IMR-90 (cell line): ENCODE measurements at places on chromosomes 5 and 9. TPM values are rescaled to one million over a fixed set of nuclear protein-coding genes. Genes with fewer than 3 reads are reported as not detected.

- no peaks in the 10 kb centered on the region for H3K27me3 ChIP-seq
- no peak for DNase-seq
- H3K4me3 ChIP-seq: no peak overlapping the region
- no peaks in the 10 kb centered on the region for H3K36me3 ChIP-seq
Observed at GRCh38 chr9:119934497-119934896, 565.3 kb upstream of the BRINP1 start.

GRCh38 chr9:5483306-5483705 is 27.0 kb upstream of the PDCD1LG2 start:
- DNase-seq: no peak
- no peak overlapping the region for H3K4me3 ChIP-seq
- no peaks in the 10 kb centered on the region for H3K27me3 ChIP-seq
- no peaks in the 10 kb centered on the region for H3K36me3 ChIP-seq
- H3K27ac ChIP-seq: no peak overlapping the region

GRCh38 chr5:1420211-1421195 is 24.7 kb downstream of the SLC6A3 start:
- peaks cover 1% of the 10 kb centered on the region; the same call in 1 of the 2 replicates for H3K27me3 ChIP-seq
- no peak overlapping the region for H3K27ac ChIP-seq
- no peak for DNase-seq
- no peak overlapping the region for H3K4me3 ChIP-seq
- H3K4me1 ChIP-seq: no peaks in the 10 kb centered on the region
- H3K36me3 ChIP-seq: no peaks in the 10 kb centered on the region

DNA sequence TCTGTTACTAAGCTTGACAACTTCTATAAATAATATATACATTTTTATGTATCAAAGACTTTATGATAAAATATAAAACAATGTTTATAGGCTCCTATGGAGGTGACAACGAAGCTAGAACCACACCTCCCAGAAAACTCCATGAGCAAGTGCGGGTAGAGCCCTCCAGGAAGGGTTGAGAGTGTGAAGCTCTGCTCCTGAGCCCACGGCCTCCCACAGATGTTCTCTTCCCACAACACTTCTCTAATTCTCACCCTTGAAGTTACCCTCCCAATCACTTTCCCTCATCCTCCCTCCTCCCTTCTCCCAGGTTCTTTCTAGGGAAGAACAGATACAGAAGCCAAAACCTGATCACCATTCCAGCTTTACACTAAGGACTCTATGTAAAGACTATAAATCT is 427.6 kb downstream of the SPOCK1 start:
- H3K4me1 ChIP-seq: no peaks in the 10 kb centered on the region
- H3K27me3 ChIP-seq: no peaks in the 10 kb centered on the region
- no peak overlapping the region for H3K27ac ChIP-seq
- no peak for DNase-seq

DNA sequence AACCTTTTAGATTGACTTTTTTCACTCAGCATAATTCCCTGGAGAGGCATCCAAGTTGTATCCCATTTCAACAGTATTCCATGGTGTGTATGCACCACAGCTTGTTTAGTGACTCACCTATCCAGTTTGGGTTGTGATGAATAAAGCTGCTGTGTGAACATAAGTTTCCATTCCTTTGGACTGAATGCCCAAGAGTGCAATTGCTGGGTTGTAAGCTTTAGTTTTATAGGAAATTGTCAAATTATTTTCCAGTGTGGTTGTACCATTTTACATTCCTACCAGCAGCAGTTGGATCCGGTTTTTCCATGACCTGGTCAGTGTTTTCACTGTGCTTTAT is 60.9 kb upstream of the TMED7 start:
- peak; percentile 19 for DNase-seq
- H3K4me1 ChIP-seq: no peaks in the 10 kb centered on the region
- no peak overlapping the region for H3K27ac ChIP-seq
- no peaks in the 10 kb centered on the region for H3K36me3 ChIP-seq

DNA sequence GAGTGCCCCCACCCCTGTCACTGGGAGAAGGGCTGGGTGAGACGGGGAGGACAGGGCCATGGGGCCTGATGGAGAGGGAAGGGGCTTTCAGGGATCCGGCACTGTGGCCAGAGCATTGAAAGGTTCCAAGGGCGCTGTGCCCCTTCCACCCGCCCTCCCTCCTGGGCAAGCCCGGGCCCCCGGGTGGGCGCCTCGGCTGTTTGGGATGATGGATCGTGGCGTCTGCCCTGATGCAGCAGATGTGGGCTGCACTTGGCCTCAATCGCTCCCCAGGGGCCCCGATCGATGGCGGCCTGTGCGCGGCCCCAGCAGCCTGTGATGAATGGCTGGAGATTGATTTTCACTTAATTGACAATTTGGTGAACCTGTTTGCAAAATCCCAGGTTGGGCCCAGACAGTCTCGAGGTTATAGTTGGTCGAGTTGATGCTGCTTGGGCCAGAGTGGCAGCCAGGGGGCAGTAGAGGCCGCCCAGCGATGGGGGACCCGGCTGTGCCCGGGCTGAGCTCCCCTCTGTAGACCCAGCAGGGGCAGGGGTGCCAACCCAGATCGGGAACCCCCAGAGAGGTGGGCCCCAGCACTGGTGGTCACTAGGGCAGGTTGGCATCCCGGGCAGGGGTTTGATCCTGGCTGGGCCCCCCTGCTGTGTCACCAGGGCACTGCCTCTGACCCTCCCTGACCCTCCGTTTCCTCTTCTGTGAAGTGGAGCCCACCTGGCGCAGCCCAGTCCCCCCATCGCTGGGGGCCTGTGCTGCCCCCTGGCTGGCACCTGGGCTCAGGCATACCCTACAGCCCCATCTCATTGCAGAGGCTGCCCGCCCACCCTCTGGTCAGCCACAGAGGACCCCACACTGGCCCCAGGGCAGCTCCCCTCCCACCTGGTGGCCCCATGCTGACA is 34.7 kb downstream of the LHX3 start:
- no peaks in the 10 kb centered on the region for H3K4me1 ChIP-seq
- no peak for DNase-seq
- H3K36me3 ChIP-seq: no peaks in the 10 kb centered on the region
- H3K4me3 ChIP-seq: no peak overlapping the region

- no peaks in the 10 kb centered on the region for H3K36me3 ChIP-seq
- no peak overlapping the region for H3K27ac ChIP-seq
- DNase-seq: no peak
- no peaks in the 10 kb centered on the region for H3K27me3 ChIP-seq
- no peak overlapping the region for H3K4me3 ChIP-seq
Observed at GRCh38 chr9:26439061-26439624, 453.5 kb downstream of the CAAP1 start.

DNA sequence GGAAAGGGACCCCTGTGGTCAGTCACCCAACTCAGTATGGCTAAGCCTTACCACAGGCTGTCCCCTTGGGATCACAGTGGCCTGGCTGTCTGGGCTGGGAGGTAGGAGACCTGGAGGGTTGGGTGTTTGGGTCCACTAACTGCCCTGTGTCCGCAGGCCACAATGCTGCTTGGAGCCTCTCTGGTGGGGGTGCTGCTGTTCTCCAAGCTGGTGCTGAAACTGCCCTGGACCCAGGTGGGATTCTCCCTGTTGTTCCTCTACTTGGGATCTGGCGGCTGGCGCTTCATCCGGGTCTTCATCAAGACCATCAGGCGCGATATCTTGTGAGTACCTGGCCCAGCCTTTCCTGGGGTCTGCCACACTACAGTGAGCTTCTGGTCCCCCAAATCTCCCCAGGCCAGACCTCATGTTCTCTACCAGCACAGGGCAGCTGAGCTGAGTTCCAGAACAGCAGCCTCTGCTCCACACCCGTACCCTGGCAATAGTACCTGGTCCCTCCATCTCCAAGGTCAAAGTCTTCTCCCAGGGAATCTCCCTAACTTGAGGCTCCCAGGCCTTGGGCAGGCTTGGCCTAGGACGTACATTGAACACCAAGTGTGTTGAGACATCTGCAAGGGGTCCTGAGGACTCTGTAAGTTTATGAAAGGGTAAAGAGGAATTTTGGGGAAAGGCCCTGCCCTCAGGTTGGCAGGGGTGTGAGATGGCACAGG is 2.8 kb downstream of the SLC27A4 start:
- peaks cover 25% of the 10 kb centered on the region for H3K36me3 ChIP-seq
- no peak for DNase-seq
- no peak overlapping the region for H3K27ac ChIP-seq
- H3K4me3 ChIP-seq: no peak overlapping the region
- peaks cover 4% of the 10 kb centered on the region; the same call in 1 of the 2 replicates for H3K4me1 ChIP-seq

- H3K36me3 ChIP-seq: peaks cover 5% of the 10 kb centered on the region; the same call in 1 of the 2 replicates
- no peak overlapping the region for H3K27ac ChIP-seq
- no peak overlapping the region for H3K4me3 ChIP-seq
- no peak for DNase-seq
- H3K4me1 ChIP-seq: peaks cover 37% of the 10 kb centered on the region
Observed at GRCh38 chr9:134336228-134336627, 10.0 kb downstream of the RXRA start.

- no peak overlapping the region for H3K4me3 ChIP-seq
- peaks cover 9% of the 10 kb centered on the region; the same call in 1 of the 2 replicates for H3K27me3 ChIP-seq
- H3K4me1 ChIP-seq: no peaks in the 10 kb centered on the region
- H3K36me3 ChIP-seq: no peaks in the 10 kb centered on the region
- no peak overlapping the region for H3K27ac ChIP-seq
Observed at GRCh38 chr9:122498883-122499288, 11.7 kb upstream of the OR1J2 start.

NDUFS4 gene
- 67.5 and 70.1 TPM in 2 replicates for polyA plus RNA-seq

KLHL3 gene
- 2.1 and 2.3 TPM in 2 replicates for polyA plus RNA-seq

LHX3 gene
- polyA plus RNA-seq: not detected in 2 replicates

CCL27 gene
- 0.17 and 0.26 TPM in 2 replicates for polyA plus RNA-seq
